Fibroblast of lung (primary cell): ENCODE measurements at places on chromosomes 11 and 22.

DNA sequence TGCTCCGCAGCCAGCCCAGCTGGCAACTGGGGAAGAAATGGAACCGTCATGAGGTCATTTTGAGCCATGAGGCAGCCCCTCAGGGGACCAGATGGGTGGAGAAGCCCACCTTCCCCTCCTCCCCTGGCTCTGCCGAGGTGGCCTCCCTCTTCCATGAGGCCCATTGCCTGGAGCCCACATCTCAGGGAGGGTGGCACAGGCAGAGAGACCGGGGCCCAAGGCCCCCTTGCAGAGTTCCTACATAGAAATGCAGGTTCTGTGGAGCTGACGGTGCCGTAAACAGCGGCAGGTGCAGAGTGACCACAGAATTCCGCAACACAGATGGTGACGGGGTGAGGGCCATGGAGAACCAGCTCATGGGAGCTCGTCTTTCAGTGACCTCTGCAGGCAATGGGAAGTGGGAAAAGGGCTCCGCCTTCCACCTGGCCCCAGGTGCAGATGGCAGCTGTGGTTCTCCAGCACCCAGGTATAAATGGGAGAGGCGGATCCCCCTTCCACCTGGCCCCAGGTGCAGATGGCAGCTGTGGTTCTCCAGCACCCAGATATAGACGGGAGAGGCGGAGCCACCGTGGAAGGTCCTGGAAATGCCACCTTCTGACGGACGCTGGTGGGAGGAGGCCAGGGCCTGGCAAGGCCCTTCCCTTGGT is 765.4 kb downstream of the BRD1 start:
- no peaks in the 10 kb centered on the region for H3K27me3 ChIP-seq
- no peak overlapping the region for H3K4me3 ChIP-seq

DNA sequence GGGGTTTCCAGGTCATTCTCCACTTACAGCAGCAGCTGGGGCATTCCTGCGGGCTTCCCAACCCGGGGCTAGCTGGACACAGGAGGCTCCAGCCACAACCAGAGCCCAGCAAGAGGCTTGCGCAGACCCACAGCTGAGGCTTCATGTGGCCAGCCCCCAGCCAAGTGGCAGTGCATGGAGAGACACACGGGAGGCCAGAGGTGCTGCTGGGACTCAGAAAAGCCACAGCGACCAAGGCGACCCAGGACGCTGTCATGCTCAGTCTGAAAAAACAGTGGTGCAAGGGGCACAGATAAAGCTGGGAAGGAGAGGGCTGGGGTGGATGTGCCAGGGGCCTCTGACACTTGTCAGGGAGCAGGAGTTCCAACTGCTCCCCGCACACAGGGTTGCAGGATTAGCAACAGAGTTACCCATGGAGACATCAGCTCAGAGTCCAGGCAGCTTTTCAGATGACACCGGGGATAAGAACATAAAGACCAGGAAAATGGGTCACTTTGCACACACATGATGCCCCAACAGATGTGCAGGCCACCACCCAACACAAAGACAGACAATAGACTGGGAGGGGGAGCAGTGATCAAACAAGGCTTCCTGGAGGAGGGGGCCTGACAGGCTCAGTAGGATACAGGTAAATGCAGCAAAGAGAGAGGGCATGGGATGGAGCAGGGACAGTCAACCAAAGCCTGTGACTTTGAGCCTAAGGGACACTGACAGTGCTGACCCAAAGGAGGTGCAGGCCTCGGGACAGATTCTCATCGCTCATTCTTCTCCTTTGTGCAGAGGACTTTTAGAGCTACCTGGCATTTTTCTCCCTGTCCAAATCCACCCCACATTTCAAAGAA is 6.9 kb upstream of the NEAT1 start:
- H3K4me3 ChIP-seq: peak overlapping the region; percentile 61
- H3K27me3 ChIP-seq: no peaks in the 10 kb centered on the region
- H3K36me3 ChIP-seq: peaks cover 7% of the 10 kb centered on the region

DNA sequence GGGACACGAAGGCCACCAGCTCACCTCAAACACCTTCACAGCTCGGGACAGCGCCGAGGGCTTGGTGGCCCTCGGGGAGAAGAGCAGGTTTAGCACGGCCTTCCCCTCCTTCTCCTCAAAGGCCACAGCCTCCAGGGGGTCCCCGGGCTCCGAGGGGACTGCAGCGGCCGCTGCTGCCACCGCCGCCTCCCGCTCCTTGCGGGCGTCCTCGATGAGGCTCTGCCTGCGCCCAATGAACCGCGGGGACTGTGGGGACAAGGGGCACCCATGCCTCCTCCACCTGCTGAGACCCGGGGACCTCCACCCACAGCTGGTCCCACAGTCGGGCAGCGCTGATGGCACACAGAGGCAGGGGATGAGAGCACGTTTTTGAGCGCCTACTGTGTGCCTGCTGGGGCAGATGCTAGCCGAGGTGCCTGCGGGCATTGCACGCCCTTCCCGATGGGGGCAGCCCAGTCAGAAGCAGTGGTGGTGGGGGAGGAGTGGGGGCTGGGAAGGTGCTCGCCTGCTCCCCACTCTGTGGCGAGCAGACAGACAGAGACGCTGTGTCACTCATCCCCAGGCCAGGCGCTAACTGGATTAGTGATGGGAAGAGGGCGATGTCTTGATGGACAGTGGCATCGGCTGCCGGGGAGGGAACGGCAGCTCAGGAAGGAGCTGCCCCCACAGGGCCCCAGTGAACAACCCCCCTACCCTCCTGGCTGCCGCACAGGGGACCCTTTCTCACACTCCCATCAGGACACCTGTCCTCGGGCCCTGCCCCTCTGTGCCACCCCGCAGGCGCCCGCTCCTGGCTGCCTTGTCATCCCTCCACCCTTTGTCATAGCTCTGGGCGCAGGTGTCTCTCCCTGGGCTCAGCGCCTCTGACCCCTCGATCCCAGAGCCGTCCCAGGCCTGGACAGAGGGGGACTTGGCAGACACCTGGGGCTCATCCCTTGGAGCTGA is 1.7 kb downstream of the TH start:
- no peak overlapping the region for H3K4me3 ChIP-seq
- H3K4me1 ChIP-seq: no peaks in the 10 kb centered on the region
- DNase-seq: no peak

- H3K4me3 ChIP-seq: no peak overlapping the region
- no peaks in the 10 kb centered on the region for H3K36me3 ChIP-seq
- no peaks in the 10 kb centered on the region for H3K4me1 ChIP-seq
- no peak overlapping the region for H3K27ac ChIP-seq
- no peak for DNase-seq
Measured at GRCh38 chr11:115128226-115128625, 376.0 kb downstream of the CADM1 start.

- DNase-seq: peak; percentile 81
- peaks cover 20% of the 10 kb centered on the region for H3K4me1 ChIP-seq
- H3K27me3 ChIP-seq: no peaks in the 10 kb centered on the region
- no peaks in the 10 kb centered on the region for H3K36me3 ChIP-seq
Measured at GRCh38 chr22:31173386-31174145, 13.6 kb downstream of the RNF185 start.

DNA sequence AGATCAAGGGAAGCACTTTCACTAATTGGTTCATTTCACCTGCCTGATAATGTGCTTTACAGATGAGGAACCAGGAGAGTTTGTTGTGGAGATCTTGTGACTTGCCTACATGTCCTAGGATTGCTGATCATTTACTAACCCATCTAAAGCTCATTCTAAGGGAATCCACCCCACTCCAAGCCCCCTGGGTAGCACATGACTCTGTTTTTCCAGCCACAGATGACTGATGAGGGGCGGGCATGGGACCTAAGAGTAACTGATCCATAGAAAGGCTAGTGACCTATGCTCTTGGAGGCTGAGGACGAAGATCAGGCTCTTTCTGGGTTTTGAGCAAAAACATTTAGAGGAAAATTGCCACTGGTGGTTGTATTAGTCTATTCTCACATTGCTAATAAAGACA is 378.1 kb downstream of the CADM1 start:
- no peaks in the 10 kb centered on the region for H3K36me3 ChIP-seq
- DNase-seq: no peak
- no peak overlapping the region for H3K4me3 ChIP-seq
- no peaks in the 10 kb centered on the region for H3K27me3 ChIP-seq
- no peak overlapping the region for H3K27ac ChIP-seq
- no peaks in the 10 kb centered on the region for H3K4me1 ChIP-seq

DNA sequence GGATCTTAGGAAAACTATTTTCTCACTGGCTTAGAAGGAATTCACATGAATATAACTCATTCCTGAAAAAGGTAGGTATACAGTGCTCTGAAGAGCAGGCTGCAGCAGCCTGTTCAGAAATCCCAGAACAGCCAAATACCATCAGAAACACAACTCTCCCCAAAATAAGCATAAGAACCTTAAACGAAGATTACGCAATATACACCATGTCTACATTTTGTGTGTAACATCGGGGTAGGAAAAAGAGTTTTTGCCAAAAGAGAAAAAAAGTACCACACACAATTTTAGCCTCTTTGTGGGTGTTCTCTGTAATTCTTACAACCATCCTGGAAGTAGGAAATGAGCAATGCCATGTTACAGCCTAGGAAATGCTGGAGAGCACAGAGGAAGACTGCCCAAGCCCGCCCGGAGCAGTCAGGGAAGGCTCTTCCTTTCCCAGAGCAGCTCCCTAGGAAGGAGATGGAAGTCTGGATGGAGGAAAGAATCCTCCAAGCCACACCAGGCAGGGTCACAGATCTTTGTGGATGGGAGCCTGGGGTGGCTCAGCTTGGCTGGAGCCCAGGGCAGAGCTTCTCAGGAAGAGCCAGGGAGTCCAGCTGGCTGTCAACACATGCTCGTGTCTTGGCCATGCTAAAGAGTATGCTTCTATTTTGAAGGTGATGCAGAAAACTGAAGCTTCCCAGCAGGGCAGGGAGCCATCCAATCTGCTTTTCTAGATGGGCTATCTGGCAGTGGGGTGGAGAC is 49.7 kb upstream of the ARFGAP3 start:
- no peak for DNase-seq
- peaks cover 8% of the 10 kb centered on the region for H3K4me1 ChIP-seq
- H3K27ac ChIP-seq: no peak overlapping the region
- no peak overlapping the region for H3K4me3 ChIP-seq
- H3K27me3 ChIP-seq: no peaks in the 10 kb centered on the region

DNA sequence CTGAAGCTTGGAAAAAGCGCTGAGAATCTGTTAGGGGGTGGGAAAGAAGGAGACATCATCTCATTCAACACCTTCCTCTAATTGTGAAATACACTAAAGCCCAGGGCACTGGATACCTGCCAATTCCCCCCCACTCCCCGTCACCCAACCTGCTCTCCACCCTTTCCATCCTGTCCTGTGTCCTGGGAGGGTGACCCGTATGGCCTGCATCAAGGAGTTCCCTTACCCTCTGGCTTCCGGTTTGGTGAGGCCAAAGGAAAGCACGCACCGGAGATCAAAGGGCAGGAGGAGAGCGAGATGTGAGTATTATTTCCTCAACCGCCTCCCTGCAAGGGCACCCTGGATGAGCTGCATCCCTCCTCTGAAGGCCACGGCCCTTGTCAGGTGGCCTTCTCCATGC is 65.0 kb upstream of the PTPRJ start:
- no peak for DNase-seq
- H3K4me3 ChIP-seq: no peak overlapping the region
- no peak overlapping the region for H3K27ac ChIP-seq
- H3K36me3 ChIP-seq: no peaks in the 10 kb centered on the region
- H3K27me3 ChIP-seq: no peaks in the 10 kb centered on the region
- H3K4me1 ChIP-seq: peaks cover 13% of the 10 kb centered on the region

GRCh38 chr11:119991022-119991404 is 146.9 kb downstream of the TRIM29 start:
- no peak for DNase-seq
- H3K27ac ChIP-seq: no peak overlapping the region
- no peaks in the 10 kb centered on the region for H3K36me3 ChIP-seq
- H3K4me1 ChIP-seq: no peaks in the 10 kb centered on the region
- no peak overlapping the region for H3K4me3 ChIP-seq

GRCh38 chr22:16651217-16651616 is 58.6 kb upstream of the CCT8L2 start:
- no peak overlapping the region for H3K4me3 ChIP-seq
- H3K27me3 ChIP-seq: no peaks in the 10 kb centered on the region
- H3K27ac ChIP-seq: no peak overlapping the region
- DNase-seq: no peak
- H3K4me1 ChIP-seq: no peaks in the 10 kb centered on the region

GRCh38 chr11:34616830-34617504 is 3.9 kb upstream of the EHF start:
- DNase-seq: no peak
- no peaks in the 10 kb centered on the region for H3K4me1 ChIP-seq
- no peak overlapping the region for H3K27ac ChIP-seq
- no peaks in the 10 kb centered on the region for H3K36me3 ChIP-seq

GRCh38 chr11:102685754-102686153 is 19.8 kb downstream of the MMP27 start:
- H3K27me3 ChIP-seq: no peaks in the 10 kb centered on the region
- no peak for DNase-seq
- no peak overlapping the region for H3K4me3 ChIP-seq
- no peaks in the 10 kb centered on the region for H3K36me3 ChIP-seq
- H3K27ac ChIP-seq: no peak overlapping the region

GRCh38 chr22:29207562-29208501 is 2.1 kb downstream of the EMID1 start:
- peaks cover 33% of the 10 kb centered on the region for H3K27me3 ChIP-seq
- DNase-seq: no peak
- no peaks in the 10 kb centered on the region for H3K4me1 ChIP-seq
- H3K27ac ChIP-seq: no peak overlapping the region
- no peak overlapping the region for H3K4me3 ChIP-seq

DNA sequence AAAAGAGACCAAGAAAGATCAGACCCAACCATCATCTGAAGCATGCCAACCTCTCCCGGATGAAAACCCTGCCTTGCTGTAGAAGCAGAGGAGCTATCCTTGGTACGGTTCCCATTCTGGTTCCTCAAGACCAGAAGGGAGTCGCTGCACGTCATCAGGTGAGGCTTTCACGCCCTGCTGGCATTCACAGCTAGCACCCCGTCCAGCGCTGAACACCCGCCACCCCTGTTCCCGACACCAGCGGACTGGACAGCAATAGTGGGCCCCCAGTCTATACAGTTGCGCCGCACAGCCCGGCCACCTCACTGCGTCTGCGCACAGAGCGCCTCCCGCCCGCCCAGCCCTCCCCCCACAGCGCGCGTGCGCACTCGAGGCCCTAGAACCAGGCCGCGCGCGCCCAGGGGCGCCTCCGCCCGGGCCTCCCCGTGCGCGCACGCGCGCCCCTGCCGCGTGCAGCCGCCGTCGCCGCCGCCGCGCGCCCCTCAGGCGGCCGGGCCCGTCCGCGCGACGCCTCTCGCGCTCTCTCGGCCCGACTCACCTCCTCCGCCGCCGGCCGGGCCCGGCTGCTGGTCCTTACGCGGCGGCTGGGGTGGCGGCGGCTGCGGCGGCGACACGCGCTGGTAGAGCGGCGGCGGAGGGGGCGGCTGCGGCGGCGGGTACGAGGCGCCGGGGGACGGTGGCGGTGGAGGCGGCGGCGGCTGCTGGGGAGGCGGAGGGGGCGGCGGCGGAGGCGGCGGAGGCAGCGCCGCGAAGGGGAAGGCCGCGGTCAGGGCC is 706 bp downstream of the SF1 start:
- H3K27me3 ChIP-seq: no peaks in the 10 kb centered on the region
- peaks cover 12% of the 10 kb centered on the region for H3K4me1 ChIP-seq
- DNase-seq: peak; percentile 81
- peak overlapping the region; percentile 93 for H3K27ac ChIP-seq
- H3K4me3 ChIP-seq: peak overlapping the region; percentile 81

GRCh38 chr11:65588199-65589054 is 7.2 kb downstream of the KCNK7 start:
- peaks cover 8% of the 10 kb centered on the region for H3K4me1 ChIP-seq
- no peak overlapping the region for H3K4me3 ChIP-seq
- H3K27me3 ChIP-seq: no peaks in the 10 kb centered on the region
- DNase-seq: peak; percentile 29
- H3K27ac ChIP-seq: peak overlapping the region; percentile 14
- H3K36me3 ChIP-seq: peaks cover 16% of the 10 kb centered on the region
